ENCODE measurements at places on chromosomes 4 and X. TPM values are rescaled to one million over a fixed set of nuclear protein-coding genes. Genes with fewer than 3 reads are reported as not detected.

The NPY2R gene
- total RNA-seq: 0.36 TPM

The GLUD2 gene
- total RNA-seq: 1.8 TPM

The ASB5 gene
- 0.29 TPM for total RNA-seq

The ERCC6L gene
- total RNA-seq: 0.59 TPM

The CXXC4 gene
- not detected for total RNA-seq

The PAGE1 gene
- not detected for total RNA-seq

The HTRA3 gene
- 11.5 TPM for total RNA-seq

Data from osteoblast (primary cell).